ENCODE measurements at places on chromosomes 12 and 14.

DNA sequence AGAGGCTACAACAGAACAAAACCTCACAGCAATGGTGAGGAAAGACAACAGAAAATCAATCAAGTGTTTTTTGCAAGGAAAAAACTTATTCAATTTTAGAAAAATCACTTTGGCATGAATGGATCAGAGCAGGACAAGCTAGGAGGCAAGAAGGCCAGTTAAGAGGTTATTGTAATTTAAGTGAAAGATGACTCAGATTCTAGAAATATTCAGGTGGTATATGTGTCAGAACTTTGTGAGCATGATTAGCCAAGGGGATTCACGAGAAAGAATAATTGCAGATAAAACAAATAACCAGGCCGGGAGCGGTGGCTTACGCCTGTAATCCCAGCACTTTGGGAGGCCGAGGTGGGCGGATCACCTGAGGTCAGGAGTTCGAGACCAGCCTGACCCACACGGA is 12.7 kb downstream of the GCH1 start:
- DNase-seq, result no peak

DNA sequence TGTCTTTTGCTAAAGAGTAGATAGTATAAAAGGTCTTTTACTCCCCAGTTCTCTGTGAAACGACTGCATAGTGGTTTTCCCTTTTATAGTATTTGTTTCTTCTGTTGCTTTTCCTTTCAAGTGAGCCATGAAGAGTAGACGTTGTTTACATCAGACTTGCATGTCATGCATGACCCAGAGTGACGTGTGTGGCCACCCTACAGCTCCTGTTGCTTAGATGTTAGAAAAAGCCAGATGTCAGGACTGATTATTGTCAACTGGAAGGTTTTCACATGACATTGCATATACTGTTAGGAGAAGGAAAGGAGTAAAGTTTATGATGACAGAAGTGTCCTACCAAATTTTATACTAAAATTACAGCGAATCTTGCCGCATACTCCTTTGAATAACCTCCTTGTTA is 1.3 kb upstream of the RD3L start:
- DNase-seq, result no peak

- DNase-seq, result no peak
Measured at GRCh38 chr12:53887006-53887405, 51.6 kb upstream of the HOXC13 start.

DNA sequence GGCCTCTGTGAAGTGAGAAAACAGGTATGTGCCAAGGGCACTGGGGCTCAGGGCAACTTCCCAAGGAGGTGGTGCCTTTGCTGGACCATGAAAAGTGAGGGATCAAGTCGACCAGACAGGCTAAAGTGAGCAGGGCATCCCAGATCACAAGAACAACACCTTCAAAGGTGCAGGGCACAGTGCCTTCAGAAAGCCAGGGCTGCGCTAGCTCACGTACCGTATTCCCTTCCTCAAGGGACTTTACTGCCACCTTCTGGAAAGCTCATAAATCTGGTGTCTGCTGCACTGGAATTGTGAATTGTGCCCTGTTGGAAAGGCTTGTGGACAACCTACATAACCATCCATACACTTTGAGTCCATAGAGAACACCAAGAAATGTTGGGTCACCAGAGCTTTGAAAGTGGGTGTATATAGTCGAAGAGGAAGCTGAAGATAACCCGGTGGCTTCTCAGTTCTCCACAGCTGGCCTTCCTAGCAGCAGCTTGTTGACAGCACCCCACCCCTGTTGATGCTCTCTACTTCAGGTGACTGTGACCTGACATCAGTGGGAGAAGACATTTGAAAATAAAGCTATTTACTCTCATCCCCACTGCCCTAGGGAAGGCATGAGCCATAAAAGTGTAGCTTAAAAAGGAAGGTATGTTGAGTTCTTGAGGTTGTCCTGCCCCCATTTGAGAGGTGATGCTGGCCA is 24.5 kb downstream of the FIGNL2 start:
- DNase-seq, result peak; percentile 65
